ENCODE measurements at places on chromosomes 12 and 14.

DNA sequence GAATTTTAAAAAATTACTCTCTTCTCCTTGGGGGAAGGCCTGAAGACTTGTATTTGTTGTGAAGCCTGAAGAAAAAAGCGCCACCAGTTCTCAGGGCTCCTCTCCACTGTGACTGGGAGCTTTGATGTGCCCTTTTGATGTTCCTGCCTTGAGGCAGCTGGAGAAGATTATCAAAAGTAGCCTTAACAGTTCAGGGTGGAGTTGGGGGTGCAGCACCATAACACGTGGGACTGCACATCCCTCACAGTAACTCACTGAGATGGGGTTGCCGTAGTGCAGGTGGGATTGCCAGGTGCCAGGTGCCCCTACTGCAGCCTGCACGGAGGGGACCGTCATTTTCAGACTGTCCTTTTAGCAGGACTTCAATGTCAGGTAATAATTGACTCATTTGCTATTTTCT lies 474.1 kb downstream of the ETNK1 start:
- DNase-seq: no peak

GRCh38 chr12:91773749-91774429 lies 371.8 kb downstream of the BTG1 start:
- no peak for DNase-seq

GRCh38 chr12:26938701-26939062 lies 412 bp downstream of the FGFR1OP2 start:
- no peak for DNase-seq

GRCh38 chr12:51887476-51888315 lies at the start of gene ANKRD33:
ANKRD33 (plus strand) TSS chr12:51888103; CDS start chr12:51888187, 84 bp downstream.
- no peak for DNase-seq

DNA sequence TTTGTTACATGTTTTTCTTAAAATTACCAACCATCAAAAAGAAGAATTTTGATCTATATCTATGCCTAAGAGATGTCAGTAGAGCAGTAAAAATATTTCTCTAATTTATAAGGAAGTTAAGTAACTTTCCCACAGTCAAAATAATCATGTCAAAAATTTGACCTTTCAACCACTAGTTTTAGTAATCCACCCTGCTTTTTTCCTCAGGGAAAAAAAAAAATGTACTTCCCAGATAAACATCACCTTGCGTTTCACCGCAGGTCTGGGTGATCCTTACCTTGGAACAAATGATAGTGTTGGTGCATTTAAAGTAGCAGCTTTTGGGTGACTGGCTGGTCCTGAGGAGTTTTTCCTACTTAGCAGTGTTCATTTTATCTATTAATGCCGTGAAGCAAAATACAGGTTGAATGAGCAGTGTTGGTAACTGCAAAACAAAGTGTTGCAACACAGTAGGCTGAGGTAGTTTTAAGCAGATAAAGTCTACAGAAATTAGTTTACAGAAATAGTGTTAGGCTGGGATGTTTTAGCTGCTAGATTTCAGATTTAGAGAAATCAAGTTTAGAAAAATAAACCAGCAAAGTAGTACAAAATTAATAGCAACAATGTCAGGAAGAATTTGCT lies 137.2 kb upstream of the DNM1L start:
- DNase-seq: no peak

DNA sequence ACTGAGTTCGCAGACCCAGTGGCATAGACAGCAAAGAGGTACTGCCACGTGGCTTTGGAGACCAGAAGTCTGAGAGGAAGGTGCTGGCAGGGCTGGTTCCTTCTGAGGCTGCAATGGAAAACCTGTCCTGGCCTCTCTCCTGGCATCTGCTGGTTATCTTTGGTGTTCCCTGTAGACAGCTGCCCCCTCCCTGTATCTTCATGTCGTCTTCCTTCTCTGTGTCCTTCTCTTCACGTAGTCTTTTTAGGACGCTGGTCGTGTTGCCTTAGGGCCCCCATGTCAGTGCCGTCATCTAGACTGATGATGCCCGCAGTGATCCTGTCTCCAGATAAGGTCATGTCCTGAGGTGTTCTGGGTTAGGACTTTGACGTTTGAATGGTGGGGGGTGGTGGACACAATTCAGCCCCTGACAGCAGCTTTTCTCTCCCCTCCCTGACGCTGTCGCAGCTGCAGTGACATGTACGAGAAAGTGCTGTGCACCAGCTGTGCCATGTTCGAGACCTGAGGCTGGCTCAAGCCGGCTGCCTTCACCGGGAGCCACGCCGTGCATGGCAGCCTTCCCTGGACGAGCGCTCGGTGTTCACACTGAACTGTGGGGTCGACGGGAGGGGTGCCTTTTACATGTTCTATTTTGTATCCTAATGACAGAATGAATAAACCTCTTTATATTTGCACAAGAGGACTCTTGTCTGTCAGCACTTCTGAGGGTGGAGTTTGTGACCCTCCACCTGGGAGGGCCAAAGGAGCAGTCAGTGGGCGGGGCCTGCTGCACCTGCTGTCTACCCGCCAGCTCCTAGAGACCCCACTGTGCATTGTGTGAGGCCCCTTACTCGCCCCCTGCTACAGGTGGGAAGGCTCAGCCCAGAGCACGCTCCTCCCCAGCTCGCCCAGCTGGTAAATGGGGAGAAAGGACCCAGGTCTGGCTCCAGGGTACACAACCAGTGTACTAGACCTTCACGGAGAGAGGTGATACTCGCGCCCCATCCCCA lies 6.3 kb downstream of the SIVA1 start:
- DNase-seq: no peak

- no peak for DNase-seq
Measured at GRCh38 chr14:87712396-87713090, 280.4 kb downstream of the GALC start.

GRCh38 chr12:42186793-42187192 lies 42.1 kb upstream of the GXYLT1 start:
- no peak for DNase-seq

DNA sequence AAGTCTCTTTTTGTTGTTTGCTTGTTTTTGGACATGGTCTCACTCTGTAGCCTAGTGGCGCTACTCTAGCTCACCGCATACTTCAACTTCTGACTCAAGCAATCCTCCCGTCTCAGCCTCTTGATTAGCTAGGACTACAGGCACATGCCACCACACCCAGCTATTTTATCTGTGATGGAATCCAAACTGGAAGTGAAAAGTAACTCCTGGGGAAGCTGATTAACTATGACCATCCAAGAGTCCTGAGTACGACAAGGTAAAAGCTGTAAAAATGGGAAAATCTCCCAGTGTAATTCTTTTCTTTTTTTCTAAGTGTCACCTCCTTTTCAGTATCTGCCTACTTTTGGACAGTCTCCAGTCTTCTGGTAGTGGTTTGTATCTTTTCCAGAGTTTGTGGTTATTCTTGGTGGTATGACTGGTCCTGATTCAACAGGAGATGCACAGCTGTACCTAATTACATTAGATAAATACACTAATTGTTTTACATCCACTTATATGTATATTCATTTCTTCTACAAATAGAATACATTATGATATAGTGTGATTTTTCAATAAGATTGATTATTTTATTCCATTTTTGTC lies 97.8 kb downstream of the SLC6A15 start:
- DNase-seq: no peak

- DNase-seq: no peak
Measured at GRCh38 chr12:1928439-1929121, 10.1 kb upstream of the CACNA2D4 start.

DNA sequence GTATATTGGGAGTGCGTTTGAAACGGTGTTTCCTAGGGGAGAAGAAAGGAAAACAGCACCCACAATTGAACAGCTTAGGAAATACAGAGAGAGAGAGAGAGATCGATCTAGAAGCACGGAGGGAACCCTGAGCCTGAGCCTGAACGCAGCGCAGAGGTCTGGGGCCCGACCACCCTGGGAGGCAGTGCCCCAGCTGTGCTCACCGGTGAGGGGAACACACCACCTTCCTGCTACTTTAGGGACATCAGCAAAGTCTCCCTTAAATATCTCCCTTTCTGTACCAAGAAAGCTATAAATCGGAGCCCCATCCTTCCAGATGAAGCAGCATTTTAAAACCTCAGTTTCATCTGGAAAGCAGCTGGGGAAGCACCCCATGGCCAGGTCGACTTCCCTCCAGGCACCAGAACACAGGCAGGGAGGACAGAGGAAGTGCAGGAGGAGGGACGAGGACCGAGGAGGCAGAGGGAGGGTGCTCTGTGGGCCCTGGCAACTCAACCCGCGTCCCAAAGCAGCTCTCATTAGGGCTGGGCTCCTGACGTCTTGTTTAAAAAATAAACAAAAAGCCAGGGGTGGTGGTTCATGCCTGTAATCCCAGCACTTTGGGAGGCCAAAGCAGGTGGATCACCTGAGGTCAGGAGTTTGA lies 12.2 kb downstream of the RIMBP2 start:
- DNase-seq: no peak

GRCh38 chr12:109967383-109968031 lies 28.7 kb downstream of the GIT2 start:
- DNase-seq: no peak

Measured in activated CD4-positive, CD25-positive, alpha-beta regulatory T cell treated with anti-CD3 and anti-CD28 coated beads, Interleukin-2, amount 50 U/mL, for 16 hours (primary cell).